Aorta (tissue), 5 donors: ENCODE measurements at places on chromosomes 13 and 19. TPM values are rescaled to one million over a fixed set of nuclear protein-coding genes. Genes with fewer than 3 reads are reported as not detected.

CBLC gene
- not detected for polyA plus RNA-seq

TICAM1 gene
- 7.7 TPM for polyA plus RNA-seq

ONECUT3 gene
- not detected for polyA plus RNA-seq

NLRP4 gene
- not detected for polyA plus RNA-seq

GJB2 gene
- polyA plus RNA-seq, result 0.88 TPM

KCNN1 gene
- 0.13 TPM for polyA plus RNA-seq

ALKBH7 gene
- polyA plus RNA-seq, result 124 TPM

IGLON5 gene
- not detected for polyA plus RNA-seq

TRPC4 gene
- polyA plus RNA-seq, result 2.6 TPM

PSG4 gene
- polyA plus RNA-seq, result not detected

ZNF414 gene
- 4.0 TPM for polyA plus RNA-seq

TTYH1 gene
- polyA plus RNA-seq, result not detected

ZNF577 gene
- polyA plus RNA-seq, result 4.5 TPM

CCDC122 gene
- polyA plus RNA-seq, result 3.1 TPM
